ENCODE measurements at places on chromosomes 5 and 9. TPM values are rescaled to one million over a fixed set of nuclear protein-coding genes. Genes with fewer than 3 reads are reported as not detected.

The FGF1 gene
- total RNA-seq = not detected

The SPINK4 gene
- total RNA-seq = 1.3 TPM

DNA sequence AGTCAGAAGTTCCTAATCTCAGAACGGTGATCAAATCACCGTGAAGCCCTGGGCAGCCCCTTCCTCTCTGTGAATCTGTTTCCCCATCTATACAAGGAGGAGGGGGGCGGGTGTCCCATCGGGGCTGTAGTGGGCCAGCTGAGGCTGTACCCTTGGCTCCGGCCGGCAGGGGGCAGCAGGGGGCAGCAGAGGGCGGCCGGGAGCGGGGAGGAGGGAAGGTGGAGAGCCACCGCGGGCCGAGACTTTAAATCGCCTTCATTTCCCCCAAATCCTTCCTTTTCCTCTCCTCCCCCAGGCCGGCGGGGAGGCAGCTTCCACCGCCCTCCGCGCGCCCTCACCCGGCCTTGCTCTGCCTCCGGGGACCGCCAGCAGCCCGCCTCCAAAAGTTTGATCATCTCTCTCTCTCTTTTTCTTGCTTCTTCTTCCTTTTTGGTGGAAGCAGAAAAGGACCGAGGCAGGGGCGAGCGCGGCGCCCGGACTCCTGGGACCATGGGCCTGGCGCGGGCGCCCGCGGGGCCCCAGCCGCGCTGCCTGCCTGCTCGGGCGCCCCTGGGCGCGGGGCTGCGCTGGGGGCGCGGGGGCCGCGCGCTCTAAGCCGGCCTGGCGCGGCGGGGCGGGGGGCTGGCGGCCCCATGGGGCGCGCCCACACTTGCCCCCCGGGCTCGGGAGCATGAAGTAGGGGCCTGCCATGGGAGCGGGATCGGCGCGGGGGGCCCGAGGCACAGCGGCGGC, at the start of gene COL27A1:
TSS of gene COL27A1 (plus strand) at position 275 of the 732 bp plus-strand sequence. CDS start at position 689, 414 bp downstream.
- peaks cover 18% of the 10 kb centered on the region for H3K4me1 ChIP-seq
- peak within 1 kb of the TSS; percentile 94 for H3K4me3 ChIP-seq
- peaks cover 34% of the 10 kb centered on the region for H3K27me3 ChIP-seq
- H3K36me3 ChIP-seq = peaks cover 1% of the 10 kb centered on the region
- no peak within 1 kb of the TSS for H3K27ac ChIP-seq

DNA sequence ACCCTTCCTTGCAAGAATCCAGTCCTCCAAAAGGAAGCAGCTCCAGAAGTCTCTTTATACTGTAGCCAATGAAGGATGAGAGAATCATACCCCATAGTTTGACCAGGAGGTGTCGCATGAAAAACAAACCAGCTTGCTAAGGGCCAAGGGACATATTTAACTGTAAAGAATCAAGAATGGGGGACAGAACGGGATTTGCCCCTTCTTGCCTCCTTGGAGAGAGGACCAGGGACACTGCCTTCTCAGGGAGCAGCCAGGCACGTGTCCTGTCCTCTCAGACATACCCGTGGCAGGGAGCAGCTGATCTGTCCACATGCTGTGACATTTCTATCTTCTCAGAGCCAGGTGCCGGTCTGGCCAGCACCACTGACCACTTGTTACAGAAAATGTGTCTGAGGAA, 11.7 kb downstream of the PRUNE2 start:
- DNase-seq = no peak
- no peak overlapping the region for H3K4me3 ChIP-seq
- H3K36me3 ChIP-seq = no peaks in the 10 kb centered on the region
- H3K4me1 ChIP-seq = no peaks in the 10 kb centered on the region
- H3K27me3 ChIP-seq = no peaks in the 10 kb centered on the region
- H3K27ac ChIP-seq = no peak overlapping the region

- H3K36me3 ChIP-seq = no peaks in the 10 kb centered on the region
- no peak overlapping the region for H3K4me3 ChIP-seq
- H3K27ac ChIP-seq = no peak overlapping the region
- no peak for DNase-seq
- H3K4me1 ChIP-seq = no peaks in the 10 kb centered on the region
- H3K27me3 ChIP-seq = no peaks in the 10 kb centered on the region
These were observed 15.4 kb downstream of the KCNN2 start for GRCh38 chr5:114377050-114377844.

- DNase-seq = peak; percentile 30
- H3K4me1 ChIP-seq = peaks cover 5% of the 10 kb centered on the region
- H3K4me3 ChIP-seq = no peak overlapping the region
- no peak overlapping the region for H3K27ac ChIP-seq
- peaks cover 16% of the 10 kb centered on the region for H3K27me3 ChIP-seq
These were observed 262.3 kb downstream of the NSG2 start for GRCh38 chr5:174307656-174308271.

DNA sequence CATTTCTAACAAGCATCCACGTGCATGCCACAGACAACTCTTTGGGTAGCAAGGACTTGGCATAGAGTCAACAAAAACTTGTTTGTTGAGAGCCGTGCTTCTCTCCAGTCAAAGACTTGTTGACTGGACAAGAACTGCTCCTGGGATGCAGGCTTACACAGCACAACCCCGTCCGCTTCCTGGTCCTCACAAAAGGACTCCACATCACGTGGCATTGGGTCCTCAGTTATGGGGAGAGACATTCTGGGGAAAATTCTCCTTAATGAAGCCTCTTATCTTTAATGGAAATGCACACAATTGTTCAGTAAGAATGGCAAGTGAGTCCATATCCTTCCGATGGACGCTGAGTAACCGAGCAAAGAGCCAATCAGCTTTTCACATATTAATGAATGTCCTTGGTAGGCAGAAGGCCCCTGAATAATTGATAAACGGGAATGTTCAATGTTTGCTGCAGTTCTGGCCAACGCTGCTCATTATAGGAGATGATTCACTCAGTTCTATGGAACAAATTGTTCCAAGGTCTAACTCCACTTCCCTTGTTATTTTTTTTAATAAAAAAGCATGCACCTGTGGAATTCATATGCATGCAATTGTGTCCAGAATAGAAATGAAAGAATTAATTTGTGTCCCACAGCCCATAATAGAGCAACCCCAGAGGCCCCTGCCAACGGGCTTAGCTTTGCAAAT, 97.0 kb upstream of the ZNF366 start:
- no peaks in the 10 kb centered on the region for H3K4me1 ChIP-seq
- no peak overlapping the region for H3K4me3 ChIP-seq
- H3K27ac ChIP-seq = no peak overlapping the region

DNA sequence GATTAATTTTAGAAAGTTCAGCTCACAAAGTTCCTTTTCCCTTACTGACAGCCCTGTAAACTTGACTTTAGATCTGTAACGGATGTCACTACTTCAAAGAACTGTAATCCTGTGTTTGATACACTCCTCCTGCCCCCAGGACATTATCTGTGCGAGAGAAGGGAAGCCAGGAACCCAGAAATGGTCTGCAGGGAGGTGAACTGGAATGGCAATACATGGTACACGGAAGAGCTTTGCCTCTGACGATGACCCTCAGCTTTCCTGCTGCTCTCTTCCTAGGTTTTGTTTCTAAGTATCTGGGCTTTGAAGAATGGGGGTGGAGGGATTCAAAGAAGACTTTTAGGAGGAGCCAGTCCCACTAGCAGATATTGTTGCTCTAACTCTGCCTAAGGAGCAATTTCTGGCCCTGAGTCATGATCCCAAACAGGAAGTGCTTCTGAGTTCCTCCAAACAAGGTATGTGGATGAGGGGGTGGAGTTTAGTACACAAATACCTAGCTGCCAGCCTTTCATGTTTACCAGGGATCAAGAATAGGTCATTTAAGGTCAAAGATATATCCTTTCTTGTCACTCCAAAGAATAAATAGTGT, 43.4 kb upstream of the TMC1 start:
- DNase-seq = peak; percentile 54
- no peak overlapping the region for H3K4me3 ChIP-seq
- no peaks in the 10 kb centered on the region for H3K27me3 ChIP-seq
- H3K36me3 ChIP-seq = no peaks in the 10 kb centered on the region
- no peak overlapping the region for H3K27ac ChIP-seq

DNA sequence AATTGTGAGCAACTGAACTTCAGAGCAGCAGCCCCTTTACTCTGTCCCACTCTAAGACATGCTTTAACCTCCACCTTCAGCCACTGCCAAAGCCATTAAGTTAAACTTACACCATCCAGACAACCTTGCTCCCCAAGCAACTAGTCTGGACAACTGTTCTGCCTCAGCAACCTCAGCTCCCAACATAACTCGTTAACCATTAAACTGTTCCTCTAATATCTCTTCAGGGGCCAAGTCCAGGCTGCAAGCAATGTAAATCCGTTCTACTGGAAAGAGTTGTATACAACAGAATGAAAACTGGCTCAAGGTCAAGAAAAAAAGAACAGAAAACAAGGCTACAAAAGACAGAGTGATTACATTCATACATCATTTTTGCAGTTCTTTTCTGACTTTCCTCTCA, 131.7 kb upstream of the TARS1 start:
- no peak overlapping the region for H3K4me3 ChIP-seq
- H3K36me3 ChIP-seq = no peaks in the 10 kb centered on the region
- H3K27ac ChIP-seq = no peak overlapping the region
- H3K4me1 ChIP-seq = no peaks in the 10 kb centered on the region
- no peak for DNase-seq
- no peaks in the 10 kb centered on the region for H3K27me3 ChIP-seq

- H3K4me3 ChIP-seq = no peak overlapping the region
- DNase-seq = no peak
- peaks cover 74% of the 10 kb centered on the region for H3K36me3 ChIP-seq
- no peak overlapping the region for H3K27ac ChIP-seq
- H3K27me3 ChIP-seq = no peaks in the 10 kb centered on the region
- no peaks in the 10 kb centered on the region for H3K4me1 ChIP-seq
These were observed 23.7 kb upstream of the CTNNAL1 start for GRCh38 chr9:109036744-109037680.

DNA sequence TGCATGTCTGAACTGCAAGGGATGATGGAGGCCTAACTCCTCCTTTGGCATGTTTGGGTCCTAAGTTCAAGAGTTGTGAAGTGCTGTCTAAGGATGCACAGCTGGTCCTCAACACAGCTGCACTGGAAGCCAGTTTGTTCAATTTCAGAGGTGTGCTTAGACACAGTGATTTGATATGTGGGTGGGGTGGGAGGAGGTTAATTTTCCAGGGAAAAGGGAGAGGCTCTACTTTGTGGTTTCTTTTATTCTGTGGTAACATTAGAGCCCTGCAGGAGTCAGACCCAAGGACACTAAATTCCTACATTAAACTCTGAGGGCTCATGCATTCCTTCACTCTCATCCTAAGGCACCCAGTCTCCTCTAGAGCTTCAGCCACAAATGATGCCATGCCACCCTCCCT, 188.4 kb upstream of the MAST4 start:
- no peaks in the 10 kb centered on the region for H3K36me3 ChIP-seq
- H3K27me3 ChIP-seq = no peaks in the 10 kb centered on the region
- no peak overlapping the region for H3K27ac ChIP-seq
- H3K4me1 ChIP-seq = no peaks in the 10 kb centered on the region
- no peak overlapping the region for H3K4me3 ChIP-seq
- DNase-seq = no peak

DNA sequence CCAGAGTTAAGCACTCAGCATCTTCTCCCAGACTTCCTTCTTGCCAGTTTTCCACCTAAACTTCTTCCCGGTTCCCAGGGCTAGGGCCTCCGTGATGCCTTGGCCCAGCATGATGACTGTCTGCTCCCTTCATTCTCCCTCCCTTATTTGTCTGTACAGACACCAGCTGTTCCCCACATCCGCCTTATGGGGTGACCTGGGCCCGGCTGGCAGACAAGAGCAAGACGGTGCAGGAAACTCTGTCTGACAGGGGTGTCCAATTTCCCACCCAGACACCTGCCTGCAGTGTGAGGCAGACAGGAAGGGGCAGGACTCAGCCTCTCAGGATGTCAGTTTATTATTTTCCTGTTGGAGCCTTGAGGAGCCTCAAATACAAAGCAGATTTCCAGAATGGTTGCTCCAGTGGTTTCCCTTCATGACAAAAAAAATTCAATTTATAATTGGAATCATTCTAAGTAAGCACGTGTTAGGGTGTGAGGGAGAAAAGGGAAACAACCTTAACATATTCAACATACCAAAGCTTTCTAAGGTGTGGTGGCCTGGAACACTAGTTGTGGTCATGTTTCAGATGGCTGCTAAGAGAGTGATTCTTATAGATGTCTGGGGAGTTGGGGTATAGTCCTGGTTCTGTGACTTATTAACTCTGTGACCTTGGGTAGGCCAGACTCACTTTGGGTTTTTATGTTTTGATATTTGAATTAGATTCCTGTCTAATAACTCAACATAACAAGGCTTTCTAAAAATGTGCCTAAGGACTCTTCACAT, 234.5 kb downstream of the PAPPA start:
- H3K36me3 ChIP-seq = no peaks in the 10 kb centered on the region
- peaks cover 49% of the 10 kb centered on the region for H3K27me3 ChIP-seq
- H3K4me3 ChIP-seq = no peak overlapping the region
- no peaks in the 10 kb centered on the region for H3K4me1 ChIP-seq

DNA sequence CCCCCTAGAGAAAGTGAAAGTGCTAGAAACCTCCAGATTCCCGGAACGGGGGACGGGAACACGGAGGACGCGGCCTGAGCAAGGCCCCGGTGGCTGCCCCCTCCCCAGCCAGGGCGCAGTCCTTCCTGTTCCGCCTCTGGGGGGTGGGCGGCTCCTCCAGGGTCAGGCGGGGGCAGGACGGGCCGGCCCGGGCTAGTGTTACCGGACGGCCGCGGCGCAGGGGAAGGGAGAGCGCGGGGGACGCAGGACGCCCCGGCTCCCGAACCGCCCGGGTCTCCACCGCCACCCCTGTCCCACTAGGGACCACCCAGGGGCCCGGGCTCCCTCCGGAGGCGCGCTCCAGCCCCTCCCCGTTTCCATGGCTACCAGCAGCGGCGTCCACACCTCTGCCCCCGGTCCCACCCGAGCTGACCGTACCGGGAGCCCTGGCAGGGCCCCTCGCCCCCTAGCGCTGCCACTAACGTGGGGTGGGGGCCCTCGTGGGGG, 579 bp downstream of the SLC12A7 start:
- H3K27ac ChIP-seq = peak overlapping the region; percentile 53
- peaks cover 9% of the 10 kb centered on the region for H3K36me3 ChIP-seq
- peak overlapping the region; percentile 84 for H3K4me3 ChIP-seq
- H3K27me3 ChIP-seq = no peaks in the 10 kb centered on the region
- peaks cover 9% of the 10 kb centered on the region for H3K4me1 ChIP-seq
- peak; percentile 76 for DNase-seq

DNA sequence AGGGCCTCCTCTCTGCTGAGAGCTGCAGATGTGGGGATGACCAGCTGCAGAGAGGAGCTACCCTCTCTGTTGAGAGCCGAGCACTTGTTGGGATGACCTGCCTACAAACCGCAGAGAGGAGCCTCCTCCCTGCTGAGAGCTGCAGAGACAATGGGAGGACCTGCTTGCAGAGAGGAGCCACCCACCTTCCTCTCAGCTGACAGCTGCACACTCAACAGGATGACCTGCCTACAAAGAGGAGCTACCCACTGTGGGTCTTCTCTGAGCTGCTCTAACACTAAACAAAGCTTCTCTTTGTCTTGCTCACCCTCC, 19.6 kb downstream of the TMEM38B start:
- peaks cover 11% of the 10 kb centered on the region for H3K36me3 ChIP-seq
- no peak overlapping the region for H3K27ac ChIP-seq
- H3K4me3 ChIP-seq = no peak overlapping the region
- H3K4me1 ChIP-seq = no peaks in the 10 kb centered on the region

- H3K27ac ChIP-seq = peak overlapping the region; percentile 99
- DNase-seq = peak; percentile 91
- H3K27me3 ChIP-seq = no peaks in the 10 kb centered on the region
- H3K4me3 ChIP-seq = no peak overlapping the region
- peaks cover 5% of the 10 kb centered on the region for H3K4me1 ChIP-seq
These were observed 47.4 kb upstream of the SHC3 start for GRCh38 chr9:89225991-89226471.

GRCh38 chr5:163569284-163569683, 63.9 kb downstream of the MAT2B start:
- no peak overlapping the region for H3K4me3 ChIP-seq
- H3K27ac ChIP-seq = no peak overlapping the region
- peaks cover 42% of the 10 kb centered on the region for H3K27me3 ChIP-seq
- no peaks in the 10 kb centered on the region for H3K4me1 ChIP-seq
- no peaks in the 10 kb centered on the region for H3K36me3 ChIP-seq
